ENCODE measurements at places on chromosomes 3 and 15.

GRCh38 chr3:190533511-190534281 is 19.8 kb downstream of the IL1RAP start:
- no peak for DNase-seq

- DNase-seq: no peak
Measured at GRCh38 chr15:44092221-44092620, 102.8 kb downstream of the FRMD5 start.

GRCh38 chr15:96052154-96052553 is 278.3 kb upstream of the NR2F2 start:
- no peak for DNase-seq

DNA sequence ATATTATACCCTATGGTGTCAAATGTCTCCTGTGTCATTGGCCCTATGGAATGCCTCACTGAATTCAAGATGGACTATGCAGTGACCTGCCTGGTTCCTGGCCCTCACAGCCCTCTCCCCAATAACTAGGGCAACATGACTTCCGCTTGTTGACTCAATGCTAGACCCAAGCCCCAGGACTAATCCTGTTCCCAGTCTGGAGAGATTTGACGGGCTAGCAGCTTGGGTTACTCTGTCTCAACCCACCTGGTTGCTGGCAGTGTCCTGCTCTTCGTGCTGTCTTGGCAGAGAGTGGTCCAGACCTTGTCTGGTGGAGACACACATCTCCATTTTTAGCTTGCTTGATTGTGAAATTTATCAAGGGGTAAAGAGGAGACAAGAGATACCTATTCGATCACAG is 135.8 kb upstream of the HES1 start:
- no peak for DNase-seq

GRCh38 chr15:67813104-67813634 is 12.1 kb upstream of the SKOR1 start:
- DNase-seq: no peak

GRCh38 chr3:126568776-126569342 is 10.1 kb upstream of the C3orf22 start:
- no peak for DNase-seq

- DNase-seq: no peak
Measured at GRCh38 chr15:62874959-62875625, 167.5 kb upstream of the TPM1 start.

DNA sequence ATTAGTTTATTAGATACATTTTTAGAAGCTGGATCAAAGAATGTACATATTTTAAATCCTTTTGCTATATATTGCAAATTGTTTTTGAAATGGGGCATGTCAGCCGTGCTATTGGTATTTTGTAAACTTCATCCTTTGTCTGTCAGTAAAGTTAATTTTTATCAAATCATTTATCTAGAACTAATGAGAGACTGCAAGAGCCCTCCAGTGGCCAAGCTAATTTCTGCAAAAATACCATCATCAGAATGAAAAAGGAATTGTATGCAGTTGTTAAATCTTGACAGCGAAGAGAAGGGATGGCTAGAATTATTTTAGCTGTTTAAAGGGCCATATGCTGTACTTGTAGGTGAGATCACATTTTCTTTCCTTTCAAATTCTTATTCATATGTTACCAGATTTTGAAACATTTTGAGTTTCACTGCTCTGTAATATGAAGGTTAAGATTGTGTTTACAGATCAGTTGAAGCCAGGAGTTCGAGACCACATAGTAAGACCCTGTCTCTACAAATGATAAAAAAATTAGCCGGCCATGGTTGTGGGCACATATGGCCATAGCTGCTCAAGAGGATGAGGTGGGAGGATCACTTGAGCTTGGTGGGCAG is 8.1 kb upstream of the CLDN11 start:
- no peak for DNase-seq

DNA sequence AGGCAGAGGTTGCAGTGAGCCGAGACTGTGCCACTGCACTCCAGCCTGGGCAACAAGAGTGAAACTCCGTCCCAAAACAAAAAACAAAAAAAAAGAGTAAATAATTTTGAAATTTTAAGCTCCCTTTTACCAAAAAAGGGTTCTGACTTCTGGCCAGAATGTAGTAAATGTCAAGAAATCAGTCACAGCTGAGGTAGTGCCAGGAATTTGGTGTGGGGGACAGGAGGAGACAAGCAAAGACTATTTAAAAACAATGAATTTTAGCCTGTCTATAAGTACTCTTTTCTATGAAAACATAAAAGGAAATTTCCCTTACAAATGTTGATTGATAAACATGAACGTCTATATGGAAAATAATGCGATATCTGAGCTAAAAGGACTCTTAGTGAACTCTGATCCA is 363.7 kb downstream of the FHIT start:
- DNase-seq: no peak

- DNase-seq: no peak
Measured at GRCh38 chr3:156371701-156372100, 183.2 kb downstream of the SSR3 start.

DNA sequence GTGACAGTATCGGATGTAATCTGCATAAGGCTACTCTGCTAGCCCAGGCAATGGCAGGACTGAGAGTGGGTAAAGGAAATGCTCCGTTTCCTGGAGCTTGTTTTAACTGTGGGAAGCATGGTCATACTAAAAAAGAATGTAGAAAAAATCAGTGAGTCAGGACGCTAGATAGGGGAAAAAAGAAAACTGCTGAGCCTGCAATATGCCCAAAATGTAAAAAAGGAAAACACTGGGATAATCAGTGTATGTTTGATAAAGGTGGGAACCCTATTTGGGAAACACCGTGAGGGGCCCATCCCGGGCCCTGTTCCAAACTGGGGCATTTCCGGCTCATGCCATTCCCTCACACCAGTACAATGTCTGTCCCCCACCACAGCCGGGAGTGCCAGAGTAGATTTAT is 775.8 kb downstream of the ZPLD1 start:
- DNase-seq: no peak

- no peak for DNase-seq
Measured at GRCh38 chr3:26719134-26719533, 96.6 kb downstream of the LRRC3B start.

All from stimulated activated CD8-positive, alpha-beta memory T cell treated with anti-CD3 and anti-CD28 coated beads, Interleukin-4, amount 100 ng/mL, for 1 hour (primary cell).